Fibroblast of skin of left quadriceps (primary cell): ENCODE measurements at places on chromosomes 6 and 20.

DNA sequence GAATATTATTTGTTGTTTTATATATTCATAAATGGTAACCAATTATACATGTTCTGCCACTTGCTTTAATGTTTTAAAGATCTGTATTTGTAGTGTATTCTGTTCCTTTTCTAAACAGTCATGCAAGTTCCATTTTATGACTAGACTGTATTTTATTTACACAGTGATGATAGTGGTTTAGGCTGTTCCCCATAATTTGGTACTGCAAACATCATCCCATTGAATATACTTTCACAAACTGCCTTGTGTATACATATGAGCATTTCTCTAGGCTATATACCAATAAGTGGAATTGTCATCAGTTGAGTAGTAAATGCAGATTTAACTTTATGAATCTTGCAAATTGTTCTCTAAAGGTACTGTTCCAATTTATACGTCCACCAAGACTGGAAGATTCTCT lies 738.0 kb downstream of the EPHA7 start:
- no peak for DNase-seq

DNA sequence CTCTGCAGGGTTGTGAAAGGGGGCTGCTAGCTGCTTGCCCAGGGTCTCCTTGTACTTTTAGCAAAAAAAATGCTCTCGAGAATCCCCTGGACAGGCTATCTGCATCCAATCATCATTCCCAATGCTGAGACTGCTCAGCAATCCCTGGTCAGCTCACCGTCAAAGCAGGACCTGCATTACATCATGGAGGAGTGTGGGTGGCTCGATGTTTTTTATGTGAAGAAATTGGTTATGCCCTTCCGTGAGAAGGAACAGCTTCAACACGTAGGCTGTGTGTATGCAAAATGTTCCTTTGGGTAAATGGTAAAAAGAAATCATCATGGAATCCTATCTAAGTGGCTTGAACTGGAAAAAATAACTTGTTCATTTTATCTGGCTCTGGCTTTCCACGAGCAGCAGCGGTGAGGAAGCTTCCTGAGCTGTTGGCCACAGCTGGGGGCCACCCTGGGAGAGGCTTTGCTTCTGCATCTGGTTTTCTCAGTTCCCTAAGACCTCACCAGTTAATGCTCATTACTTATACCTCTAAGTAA lies 111.4 kb downstream of the FYN start:
- DNase-seq: no peak

DNA sequence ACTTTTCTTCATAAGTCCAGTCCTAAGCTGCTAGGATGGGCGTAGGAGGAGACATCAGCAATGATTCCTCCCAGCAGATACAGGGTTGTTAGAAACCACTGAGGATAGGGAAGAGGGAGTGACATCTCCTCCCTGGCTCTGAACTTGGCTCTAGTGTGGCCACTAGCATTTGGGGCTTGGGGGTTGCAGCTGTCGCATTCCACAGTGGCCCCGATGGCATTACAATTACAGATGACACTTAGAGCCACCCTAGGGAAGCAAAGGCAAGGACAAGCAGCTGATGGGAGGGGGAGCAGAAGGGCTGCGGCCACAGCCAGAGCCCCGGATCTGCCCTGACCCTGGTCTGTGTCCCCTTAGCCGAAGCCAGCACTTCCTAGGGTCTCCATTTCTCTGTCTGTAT lies 9.5 kb upstream of the CDKN1A start:
- DNase-seq: no peak

DNA sequence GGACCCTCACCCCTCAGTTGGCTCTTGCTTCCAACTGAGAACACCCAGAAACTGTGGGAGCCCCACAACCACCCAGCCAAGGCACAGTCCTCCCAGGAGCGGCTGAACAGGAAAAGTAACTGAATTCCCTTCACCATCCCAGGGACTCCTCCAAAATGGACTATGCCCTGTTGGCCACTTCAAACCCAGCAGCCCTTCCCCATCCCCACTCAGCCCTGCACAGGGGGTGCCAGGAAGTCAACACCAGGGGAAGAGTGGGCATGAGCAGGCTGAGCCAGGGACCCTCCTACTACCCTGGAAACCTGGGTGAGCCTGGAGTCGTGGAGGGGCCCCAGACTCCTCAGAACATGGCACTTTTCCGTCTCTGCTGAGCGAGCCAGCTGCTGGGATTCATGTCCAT lies 10.3 kb downstream of the GUCA1B start:
- DNase-seq: no peak

DNA sequence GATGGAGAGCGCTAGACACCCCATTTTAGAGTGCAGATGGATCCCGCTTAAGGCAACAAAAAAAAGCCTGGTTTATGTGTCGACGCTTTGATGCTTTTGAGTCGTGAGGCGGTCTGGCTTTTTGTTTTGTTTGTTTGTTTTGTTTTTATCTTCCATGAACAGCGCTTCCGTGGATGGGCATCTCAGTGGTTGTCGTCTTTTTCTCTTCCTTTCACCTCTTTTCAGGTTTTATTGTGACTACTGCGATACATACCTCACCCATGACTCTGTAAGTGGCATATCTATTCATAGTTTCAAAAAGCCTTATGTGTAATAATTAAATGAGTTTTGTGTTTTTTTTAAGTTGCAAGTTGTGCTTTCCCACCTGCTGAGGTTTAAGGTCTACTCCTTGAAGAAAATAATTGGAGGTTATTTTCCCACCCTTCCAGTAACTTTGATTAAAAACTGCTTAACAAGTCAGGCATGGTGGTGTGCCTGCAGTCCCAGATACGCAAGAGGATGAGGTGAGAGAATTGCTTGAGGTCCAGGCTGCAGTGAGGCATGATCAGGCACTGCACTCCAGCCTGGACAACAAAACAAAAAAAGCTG lies 476 bp downstream of the SNRPC start:
- no peak for DNase-seq
